Large intestine (tissue), 12 donors: ENCODE measurements at places on chromosomes 7 and 10. TPM values are rescaled to one million over a fixed set of nuclear protein-coding genes. Genes with fewer than 3 reads are reported as not detected.

The OR13A1 gene
- 0.06 TPM for polyA plus RNA-seq

- DNase-seq = no peak
Measured at GRCh38 chr7:1400371-1400770, 58.9 kb downstream of the MICALL2 start.

DNA sequence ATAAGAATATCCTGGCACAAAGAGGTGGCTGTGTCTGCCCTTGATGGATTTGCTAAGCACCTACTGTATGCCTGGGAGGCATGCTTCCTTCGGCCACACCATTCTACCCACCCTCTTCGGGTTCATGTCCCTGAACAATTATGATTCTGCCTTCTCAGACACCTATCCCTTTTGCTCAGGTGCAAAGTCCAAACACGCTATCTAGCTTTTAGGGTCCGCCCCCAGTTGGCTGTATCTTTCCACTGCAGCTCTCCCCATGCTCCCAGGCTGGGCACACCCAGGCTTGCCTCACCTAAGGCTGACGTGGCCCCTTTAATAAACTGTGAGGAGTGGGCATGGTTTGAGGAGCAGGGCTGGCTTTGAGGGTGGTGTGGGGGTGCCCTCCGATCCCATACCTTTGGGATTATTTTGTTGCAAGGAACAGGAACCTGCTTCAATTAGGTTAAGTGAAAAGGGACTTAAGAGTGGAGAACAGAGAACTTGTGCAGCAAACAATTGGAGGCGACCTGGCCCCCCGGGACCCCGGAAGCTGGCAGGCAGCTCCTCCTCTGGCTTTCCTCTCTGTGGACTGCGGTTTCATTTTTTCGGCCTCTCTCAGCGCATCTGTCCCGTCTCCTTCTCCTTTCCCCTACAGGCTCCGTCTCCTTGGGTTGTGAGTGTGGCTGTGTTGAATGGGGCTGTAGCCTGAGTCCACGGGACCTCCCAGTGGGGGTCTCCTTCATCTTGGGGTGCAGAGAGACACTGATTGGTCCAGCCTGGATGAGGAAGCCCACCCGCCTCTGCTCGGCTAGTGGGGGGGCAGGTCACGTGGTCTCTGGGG, 3.8 kb downstream of the CLIP2 start:
- peak; percentile 97 for DNase-seq

DNA sequence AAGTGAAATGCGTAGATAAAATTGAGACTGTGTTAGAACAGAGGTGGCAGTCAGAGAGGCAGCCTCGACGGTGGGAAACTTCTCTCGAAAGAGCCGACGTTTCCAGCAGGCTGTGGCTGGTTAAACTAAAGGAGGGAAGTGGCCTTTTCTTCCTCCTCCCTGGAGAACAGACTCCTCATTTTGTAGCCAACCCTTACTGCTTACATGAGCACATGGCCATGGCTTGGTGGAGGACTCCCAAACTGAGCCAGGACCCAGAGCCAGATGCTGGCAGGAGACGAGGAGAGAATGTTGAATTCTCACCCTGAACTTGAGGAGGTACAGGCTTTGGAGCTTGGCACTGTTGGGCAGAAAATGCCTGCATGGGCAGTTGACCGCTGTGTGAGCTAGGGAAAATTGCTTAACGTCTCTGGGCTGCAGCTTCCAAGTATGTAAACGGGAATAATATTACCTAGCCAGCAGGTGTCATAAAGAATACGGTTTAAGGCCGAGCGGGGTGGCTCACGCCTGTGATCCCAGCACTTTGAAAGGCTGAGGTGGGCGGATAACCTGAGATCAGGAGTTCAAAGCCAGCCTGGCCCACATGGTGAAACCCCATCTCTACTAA, 24.5 kb downstream of the MMD2 start:
- DNase-seq = no peak

GRCh38 chr7:106205621-106206222, 79.1 kb downstream of the NAMPT start:
- no peak for DNase-seq

DNA sequence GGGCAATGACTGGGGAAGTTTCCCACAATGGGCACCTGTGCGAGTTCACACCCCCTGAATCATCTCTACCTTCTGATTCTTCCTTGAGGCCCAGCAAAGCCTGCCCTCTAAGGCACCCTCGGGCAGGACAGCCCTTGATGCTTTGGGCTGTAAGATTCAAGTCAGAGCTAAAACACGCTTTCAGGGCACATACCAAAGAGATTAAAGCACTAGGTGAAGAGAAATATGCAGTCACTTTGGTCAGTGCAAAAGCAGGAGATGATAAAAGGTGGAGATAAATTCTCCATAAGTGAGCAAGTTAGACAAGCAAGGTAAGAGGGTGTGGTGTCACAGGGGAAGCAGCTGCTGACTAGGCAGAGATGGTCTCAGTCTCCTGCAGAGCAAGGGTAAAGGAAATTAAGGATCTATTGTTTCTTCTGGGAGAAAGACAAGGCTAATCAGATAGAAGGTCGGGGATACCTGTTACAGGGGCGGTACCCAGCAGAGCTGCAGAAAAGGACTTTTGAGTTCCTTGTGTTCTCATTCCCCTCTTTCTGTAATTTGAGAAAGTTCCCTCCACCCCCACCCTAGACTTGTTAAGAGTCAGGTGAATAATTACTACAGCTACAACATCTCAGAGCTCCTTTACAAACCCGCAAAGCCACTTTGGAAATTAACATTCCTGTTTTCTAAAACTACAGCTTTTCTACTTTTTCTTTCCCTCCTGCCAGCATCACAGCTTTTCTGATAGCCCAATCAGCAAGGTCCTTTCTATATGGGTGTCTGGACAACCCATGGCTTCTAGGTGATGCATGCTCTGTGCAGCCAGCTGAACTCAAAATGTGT, 26.4 kb downstream of the PDLIM1 start:
- peak; percentile 55 for DNase-seq

GRCh38 chr7:119925581-119926289, 347.2 kb upstream of the KCND2 start:
- DNase-seq = no peak

DNA sequence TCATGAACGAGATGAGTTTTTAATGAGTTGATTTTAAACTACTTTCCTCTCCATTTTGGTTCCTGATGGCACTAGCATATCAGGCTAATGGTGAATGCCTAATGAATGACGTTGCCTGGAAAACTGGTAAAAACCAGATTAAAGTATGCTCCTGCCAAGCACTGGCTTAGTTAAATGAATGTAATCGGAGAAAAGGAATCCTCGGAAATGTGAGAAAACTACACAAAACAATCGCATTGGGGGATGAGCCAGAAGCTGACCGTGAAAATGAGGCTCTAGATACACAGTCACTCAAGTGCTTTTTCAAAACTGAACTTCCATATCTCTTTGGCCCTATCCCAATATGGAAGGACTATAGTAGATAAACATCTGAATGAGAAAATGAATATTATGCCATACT, 153.8 kb upstream of the COL1A2 start:
- DNase-seq = no peak

DNA sequence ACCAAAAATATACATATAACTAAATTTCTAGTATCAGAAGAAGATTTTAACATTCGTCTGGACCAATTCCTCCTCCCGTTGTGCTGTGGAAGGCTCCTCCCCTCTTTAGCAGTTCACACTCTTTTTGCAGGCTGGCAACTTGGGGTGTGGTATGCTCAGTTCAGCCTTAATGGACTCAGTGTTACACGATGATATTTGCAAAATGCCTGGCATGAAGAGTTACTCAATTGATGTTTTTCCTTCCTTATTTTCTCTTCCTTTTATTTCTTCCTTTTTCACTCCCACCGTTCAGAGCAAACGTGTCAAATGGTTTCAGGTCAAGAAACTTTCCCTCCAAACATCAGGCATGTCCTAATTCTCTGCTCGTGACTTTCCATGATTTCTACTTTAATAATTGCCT, 248.3 kb downstream of the PHF14 start:
- DNase-seq = no peak

- peak; percentile 52 for DNase-seq
Measured at GRCh38 chr7:110186334-110186733, 904.6 kb upstream of the LRRN3 start.

DNA sequence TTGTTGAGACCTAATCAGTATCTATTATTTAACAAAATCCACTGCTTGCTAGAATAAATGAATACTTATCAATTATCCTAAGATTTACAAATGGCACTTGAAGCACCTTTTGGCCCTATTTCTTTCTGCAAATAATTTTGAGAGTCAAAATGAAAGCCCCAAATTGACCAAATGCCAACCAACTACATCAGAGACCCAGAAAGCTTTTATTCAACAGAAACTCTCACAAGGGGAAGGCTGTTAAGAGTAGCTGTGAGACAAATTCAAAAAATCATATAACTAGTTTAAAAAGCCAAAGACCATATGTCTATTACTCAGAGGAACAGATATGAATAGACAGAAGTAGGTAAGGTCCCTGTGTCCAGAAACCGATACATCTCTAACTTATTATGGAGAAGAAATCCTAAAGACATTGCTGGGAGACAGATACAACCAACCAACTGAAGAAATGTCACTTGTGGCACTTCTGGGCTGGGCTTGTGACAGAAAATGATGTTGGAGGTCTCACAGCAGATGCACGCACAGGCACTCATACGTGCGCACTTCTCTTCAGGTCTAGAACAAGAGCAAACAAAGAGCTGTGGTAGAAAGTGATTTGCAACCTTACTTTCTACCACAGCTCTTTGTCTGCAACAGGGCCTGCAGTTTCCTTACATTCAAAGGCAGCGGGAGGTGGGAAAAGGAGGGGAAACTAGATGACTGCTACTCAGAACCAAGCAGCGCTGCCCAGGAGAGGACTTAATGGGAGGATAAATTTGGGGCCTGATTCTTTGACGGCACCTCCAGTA, 58.6 kb upstream of the KCNIP2 start:
- no peak for DNase-seq

The ARHGAP22 gene
- polyA plus RNA-seq = 2.7 TPM

The GTF2IRD1 gene
- polyA plus RNA-seq = 51.2 TPM

The TSPAN33 gene
- 9.6 TPM for polyA plus RNA-seq

DNA sequence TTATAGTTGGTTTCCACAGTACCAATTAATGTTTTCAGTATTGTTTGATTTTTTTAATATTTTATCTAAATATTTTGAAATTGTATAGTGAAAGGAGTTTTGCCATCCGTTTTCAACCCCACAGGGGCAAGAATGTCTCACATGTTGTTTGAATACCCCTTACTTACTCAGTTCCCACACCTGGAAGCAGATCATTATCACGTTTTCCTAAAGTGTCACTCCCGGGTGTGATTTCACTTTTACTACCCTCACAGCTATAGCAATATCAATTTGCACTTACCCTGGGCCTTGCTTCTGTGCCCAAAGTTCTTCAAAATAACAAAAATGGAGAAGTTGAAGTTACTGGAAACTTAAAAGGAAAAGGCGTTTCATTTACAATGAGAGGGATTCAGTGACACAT, 228.1 kb downstream of the CSTF2T start:
- no peak for DNase-seq

DNA sequence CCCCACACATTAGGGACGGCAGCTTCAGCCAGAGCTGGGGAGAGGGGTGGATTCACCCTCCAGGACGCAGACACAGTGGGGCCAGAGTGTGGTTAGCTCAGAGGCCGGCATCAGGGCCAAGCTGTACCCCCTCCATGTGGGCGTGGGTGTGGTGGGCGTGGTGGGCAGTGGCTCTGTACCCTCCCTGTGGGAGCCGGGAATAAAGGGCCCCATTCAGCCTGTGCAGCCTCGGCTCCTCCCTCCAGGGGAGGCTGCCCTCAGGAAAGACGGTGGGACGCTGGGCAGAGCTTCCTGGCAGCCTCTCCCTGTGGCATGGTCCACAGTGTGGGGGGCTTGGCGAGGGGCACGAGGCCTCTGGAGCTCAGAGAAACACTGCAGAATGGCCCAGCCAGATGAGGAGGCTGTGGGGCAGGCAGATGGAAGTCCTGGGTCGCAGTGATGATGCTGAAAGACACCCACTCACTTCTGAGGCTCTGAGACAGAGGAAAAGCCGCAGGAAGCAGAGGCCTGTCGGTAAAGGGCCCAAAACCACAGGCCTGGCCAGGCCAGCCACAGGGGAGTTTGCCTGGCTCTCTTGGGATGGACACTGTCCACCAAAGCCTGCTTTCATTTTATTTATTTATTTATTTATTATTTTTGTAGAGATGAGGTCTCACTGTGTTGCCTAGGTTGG, 108.0 kb downstream of the SH3PXD2A start:
- no peak for DNase-seq

GRCh38 chr10:125113691-125114371, 46.5 kb downstream of the CTBP2 start:
- DNase-seq = no peak

The ARL3 gene
- polyA plus RNA-seq = 9.0 TPM

- DNase-seq = peak; percentile 20
Measured at GRCh38 chr7:3897430-3898372, 596.6 kb downstream of the SDK1 start.

The HKDC1 gene
- 91.5 TPM for polyA plus RNA-seq

The PRPS1L1 gene
- not detected for polyA plus RNA-seq

The CALD1 gene
- polyA plus RNA-seq = 191 TPM

- DNase-seq = peak; percentile 14
Measured at GRCh38 chr7:71636329-71636728, 504.4 kb downstream of the GALNT17 start.

DNA sequence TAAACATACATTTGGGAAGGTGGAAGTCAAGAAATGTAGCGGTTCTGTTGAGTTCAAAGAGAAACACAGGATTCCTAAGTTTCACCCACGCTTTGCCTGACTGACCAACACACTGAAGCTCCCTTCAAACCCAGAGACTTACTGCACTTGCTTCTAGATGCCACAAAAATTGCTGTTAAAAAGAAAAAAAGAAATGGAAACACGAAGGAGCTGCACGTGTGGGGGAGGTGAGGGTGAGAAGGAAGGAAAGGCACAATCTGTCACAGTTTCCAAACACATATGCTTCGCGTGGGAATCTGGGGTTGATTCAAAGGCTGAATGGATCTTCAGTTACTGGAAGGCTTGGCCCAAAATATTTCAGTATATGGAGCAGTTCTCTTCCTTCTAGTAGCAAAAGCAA, 495.6 kb downstream of the DNAJB6 start:
- DNase-seq = no peak

The C7orf33 gene
- not detected for polyA plus RNA-seq
